Astrocyte of the hippocampus (primary cell): ENCODE measurements at places on chromosomes 1 and 21.
A peak's percentile ranks its signal among the peaks of the same experiment; 100 is the strongest.

- no peak for DNase-seq
These were observed 61.0 kb upstream of the FAM20B start for GRCh38 chr1:178964469-178965330.

DNA sequence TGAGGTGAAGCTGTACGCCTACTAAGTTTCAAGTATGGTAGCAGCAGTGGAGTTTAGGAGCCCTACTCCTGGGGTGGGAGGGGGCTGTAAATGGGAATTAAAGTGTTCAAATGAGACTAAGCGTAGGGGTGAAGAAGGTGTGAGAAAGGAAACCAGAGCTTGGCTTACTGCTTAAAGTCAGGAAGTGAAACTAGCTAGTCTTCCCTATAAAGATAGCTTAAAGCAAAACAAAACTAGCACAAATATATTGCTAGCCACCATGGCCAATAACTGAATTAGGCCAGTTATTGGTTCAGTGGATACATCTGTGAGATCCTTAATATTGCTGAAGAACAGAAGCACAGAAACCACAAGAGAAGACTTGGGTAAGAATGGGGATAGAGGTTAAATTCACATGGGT, 492.2 kb upstream of the PKN2 start:
- no peak for DNase-seq

DNA sequence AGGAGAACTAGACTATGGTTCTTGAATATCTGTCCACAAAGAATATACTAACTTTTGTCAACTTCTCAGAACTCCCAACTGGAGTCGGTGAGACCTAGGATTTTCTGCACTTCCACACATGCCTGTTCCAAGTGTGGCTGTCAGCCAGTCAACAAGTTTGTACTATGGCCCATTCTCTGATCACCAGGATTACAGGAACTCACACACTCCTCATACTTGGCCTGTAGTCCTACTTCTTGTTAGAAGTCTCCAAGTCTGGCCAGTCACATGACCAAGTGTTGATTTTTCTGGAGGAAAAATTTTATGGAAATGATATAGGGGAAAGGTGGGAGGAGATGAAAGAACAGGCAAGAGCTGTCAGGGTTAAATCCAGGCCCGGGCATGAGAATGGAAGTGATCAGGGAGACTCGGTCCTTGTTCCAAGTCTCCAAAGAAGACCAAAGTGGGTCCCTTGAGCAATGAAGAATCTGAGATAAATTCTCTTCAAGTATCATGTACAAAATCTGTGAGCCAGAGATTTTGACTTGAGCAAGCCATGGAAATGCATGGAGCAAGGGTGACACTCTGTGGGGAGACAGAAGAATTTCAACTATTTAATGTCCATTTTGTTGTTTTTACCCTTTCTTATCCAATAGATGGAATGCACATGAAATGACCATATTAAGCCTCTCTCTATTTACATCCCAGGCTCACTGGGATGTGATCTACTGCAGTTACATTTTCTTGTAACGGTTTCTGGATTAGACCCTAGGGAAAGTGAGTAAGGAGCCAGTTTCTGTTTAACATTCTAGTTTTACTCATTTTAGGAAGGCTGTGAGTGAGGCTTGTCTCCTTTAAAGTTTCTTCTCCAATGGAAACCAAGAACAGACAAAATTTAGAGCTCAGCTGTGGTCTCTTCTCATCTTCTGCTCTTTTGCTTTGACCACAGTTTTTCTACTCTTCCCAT, 320.9 kb downstream of the ASTN1 start:
- peak; percentile 76 for DNase-seq

DNA sequence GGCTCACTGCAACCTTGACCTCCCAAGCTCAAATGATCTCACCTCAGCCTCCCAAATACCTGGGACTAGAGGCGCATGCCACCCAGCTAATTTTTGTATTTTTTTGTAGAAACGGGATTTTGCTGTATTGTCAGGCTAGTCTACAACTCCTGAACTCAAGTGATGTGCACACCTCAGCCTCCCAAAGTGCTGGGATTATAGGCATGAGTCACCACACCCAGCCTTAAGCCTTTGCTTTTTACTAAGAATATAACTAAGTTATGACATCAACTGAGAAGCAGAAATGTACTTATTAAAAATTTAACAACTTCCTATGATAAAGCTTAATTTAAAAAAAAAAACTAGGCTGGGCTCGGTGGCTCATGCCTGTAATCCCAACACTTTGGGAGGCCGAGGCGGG, 8.9 kb upstream of the LSS start:
- no peak for DNase-seq

DNA sequence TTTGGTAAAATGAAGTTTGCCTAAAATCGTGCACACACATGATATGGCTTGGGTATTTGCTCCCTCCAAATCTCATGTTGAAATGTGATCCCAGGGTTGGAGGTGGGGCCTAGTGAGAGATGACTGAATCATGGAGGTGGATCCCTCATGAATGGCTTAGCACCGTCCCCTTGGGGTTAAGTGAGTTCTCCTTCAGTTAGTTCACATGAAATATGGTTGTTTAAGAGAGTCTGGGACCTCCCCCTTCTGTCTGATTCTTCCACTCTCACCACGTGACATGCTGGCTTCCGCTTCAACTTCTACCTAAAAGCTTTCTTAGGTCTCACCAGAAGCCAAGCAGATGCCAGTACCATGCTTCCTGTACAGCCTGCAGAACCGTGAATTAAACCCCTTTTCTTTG, 58.4 kb downstream of the SIPA1L2 start:
- no peak for DNase-seq

DNA sequence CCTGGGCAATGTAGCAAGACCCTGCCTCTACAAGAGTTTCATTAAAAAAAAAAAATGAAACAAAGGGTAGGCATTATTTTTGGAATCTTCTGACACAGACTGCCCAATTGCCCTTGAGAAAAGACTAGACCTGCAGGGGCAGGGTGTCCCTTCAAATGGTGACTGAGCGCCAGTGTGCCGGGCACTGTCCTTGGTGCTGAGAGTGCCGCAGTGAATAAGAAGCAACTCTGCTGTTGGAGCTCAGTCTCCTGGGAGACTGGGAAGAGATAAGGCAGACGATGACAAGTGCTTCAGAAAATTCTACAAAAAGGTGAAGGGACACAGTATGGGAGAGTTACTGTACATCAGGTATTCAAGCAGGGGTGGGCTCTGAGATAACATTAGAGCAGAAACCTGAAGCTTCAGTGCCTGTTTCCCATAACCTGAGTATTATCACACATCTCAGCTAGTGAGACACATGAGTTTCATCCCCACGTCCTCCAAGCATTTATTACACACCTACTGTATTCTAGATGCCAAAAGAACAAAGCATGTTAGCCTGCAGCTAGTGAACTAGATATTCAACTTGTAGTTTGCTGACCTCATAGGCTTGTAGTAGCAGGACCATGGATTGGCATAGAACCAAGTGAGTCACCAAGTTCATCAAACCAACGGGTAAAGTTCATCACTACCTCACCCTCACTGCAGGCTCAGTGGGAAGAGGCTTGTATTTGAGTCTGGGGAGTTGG, 18.4 kb upstream of the RPL11 start:
- DNase-seq, result peak; percentile 75

DNA sequence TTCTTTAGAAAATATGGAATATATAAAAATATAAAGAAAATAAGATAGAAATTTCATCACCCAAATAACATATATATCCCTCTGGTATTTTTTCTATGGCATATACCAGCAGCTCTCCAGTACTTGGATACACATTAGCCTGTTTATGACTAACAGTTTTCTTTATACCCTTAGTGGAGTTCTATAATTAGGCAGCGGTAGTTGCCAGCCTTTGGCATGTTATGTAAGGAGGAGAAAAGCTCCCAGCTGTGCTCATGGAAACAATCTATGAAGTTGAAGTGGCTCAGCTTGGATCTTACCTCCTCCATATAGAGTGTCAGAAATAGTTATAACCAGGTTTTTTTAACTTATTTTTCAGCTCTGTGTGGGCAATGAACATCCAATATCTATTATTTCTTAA, 1636.8 kb downstream of the AMY1C start:
- DNase-seq, result no peak

GRCh38 chr1:204826970-204827369, 43.7 kb upstream of the NFASC start:
- no peak for DNase-seq

DNA sequence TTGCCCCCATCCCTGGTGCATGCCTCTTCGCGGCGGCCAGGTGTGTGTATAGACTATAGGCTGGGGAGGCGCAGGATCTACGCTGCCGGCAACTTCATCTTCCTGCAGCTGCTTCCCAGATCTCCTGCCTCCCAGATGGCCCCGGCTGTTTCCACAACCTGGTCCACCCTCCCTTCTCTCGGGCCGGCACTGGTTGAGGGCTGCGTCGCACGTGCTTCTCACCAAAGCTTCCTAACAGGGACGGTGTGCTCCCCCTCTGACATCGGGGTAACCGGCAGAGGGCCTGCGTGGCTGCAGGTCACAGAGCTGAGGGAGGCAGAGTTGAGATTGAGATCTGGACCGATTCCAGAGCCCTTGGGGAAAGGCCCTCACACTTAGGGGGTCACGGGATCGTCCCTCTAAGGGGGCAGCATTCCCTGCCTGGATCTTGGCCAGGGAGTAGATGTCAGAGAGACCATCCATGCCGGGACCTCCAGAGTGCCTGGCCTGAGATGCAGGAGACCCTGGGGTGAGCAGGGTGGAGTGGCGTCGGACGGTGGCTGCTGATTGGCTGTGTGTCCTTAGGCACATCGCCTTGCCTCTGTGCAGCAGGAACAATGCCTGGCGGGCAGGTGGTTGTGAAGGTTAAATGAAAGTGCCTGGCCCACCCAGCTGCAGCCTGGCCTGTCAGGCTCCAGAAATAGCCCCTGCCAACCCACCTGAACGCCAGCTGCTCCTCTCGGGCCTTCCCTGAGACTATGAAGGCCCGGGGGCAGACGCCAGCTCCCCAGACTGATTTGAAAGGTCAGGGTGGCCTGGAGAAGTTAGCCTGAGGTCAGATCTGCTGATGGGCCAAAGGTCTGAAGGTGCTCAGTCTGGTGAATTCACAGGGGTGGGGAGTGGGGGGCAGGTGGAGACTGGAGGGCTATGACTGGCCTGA, 6.1 kb upstream of the MASP2 start:
- DNase-seq, result no peak

GRCh38 chr1:246437961-246438360, 69.1 kb downstream of the SMYD3 start:
- no peak for DNase-seq

GRCh38 chr21:15968776-15969310, 239.1 kb downstream of the USP25 start:
- DNase-seq, result peak; percentile 14

GRCh38 chr1:90728502-90729287, 11.6 kb upstream of the BARHL2 start:
- DNase-seq, result no peak

GRCh38 chr1:52552505-52553361, at the start of gene TUT4:
Gene TUT4, minus strand, starts transcription at chr1:52553092. Its CDS starts 26,812 bp downstream, at chr1:52526280.
- DNase-seq, result peak; percentile 94

- no peak for DNase-seq
These were observed 109.2 kb upstream of the IFFO2 start for GRCh38 chr1:19065526-19066247.

- DNase-seq, result no peak
These were observed 152.8 kb upstream of the DPT start for GRCh38 chr1:168881656-168882260.

GRCh38 chr1:61135291-61135690, 52.9 kb downstream of the NFIA start:
- no peak for DNase-seq

GRCh38 chr1:21139601-21140000, 37.1 kb downstream of the EIF4G3 start:
- peak; percentile 59 for DNase-seq

- no peak for DNase-seq
These were observed 10.1 kb upstream of the ELAVL4 start for GRCh38 chr1:50098591-50099021.

DNA sequence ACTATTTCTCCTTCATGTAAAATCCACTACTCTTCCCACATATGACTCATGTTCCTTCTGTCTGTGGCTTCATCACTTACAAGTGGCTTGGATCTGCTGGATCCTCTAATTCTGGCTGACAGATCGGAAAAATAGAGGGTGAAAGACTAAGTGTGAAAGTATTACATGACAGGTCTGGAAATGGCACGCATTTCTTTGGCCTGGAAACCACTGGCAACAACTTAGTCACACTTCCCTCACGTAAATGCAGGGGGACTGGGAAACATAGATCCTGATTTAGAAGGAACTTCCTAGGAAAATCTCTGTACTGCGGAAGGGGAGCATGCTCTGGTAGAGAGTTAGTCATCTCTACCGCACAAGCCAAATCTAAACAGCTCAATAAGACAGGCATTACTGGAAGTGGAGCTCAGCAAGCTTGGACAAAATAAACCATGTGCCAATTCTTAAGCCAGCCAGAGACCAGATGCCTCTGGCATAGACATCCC, 305.4 kb upstream of the PTBP2 start:
- peak; percentile 93 for DNase-seq

- DNase-seq, result no peak
These were observed 34.8 kb downstream of the CD34 start for GRCh38 chr1:207876131-207876530.

- no peak for DNase-seq
These were observed 11.7 kb downstream of the HES2 start for GRCh38 chr1:6408023-6408422.

DNA sequence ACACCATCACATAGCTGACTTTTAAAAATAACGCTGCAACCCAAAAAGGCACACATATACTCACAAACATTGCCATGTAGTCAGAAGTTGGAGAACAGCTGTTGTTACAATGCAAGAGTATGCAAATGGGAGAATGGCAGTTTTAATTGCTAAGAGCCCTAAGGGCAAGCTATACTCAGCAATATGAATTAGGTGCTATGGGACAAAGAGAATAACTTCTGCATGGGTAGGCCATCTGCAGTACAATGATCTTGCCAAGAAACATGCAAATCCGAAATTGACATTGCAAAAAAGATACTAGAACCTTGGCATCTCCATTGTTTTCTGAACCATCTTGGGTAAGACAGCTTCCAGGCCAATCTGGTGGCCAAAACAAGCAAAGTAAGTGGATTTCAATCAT, 697.8 kb downstream of the LRRIQ3 start:
- peak; percentile 8 for DNase-seq
